Adipocyte (in vitro differentiated cells): ENCODE measurements at places on chromosomes 12 and 14.

GRCh38 chr12:59594943-59595500 is 807 bp upstream of the SLC16A7 start:
- DNase-seq = peak; percentile 20

DNA sequence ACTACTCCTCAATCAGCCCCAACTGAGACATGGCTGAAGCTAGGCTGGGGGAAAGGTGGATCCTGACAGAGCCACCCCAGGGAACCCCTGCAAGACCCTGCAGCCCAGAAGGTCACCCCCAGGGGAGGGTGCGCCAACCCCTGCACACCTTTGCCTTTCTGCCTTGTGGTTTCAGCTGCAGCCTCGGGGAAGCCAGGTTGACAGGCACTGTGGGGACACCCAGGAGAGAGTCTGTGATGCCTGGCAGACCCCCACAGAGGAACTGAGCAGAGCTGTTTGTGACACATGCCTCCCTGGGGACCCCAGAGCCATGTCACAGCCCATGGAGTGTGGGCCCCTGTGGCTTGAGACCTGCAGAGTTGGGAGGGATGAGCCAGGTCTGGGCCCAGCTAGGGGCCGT is 11.8 kb upstream of the HHIPL1 start:
- no peak for DNase-seq

- DNase-seq = no peak
Measured at GRCh38 chr12:130700492-130701401, 15.4 kb downstream of the RIMBP2 start.

DNA sequence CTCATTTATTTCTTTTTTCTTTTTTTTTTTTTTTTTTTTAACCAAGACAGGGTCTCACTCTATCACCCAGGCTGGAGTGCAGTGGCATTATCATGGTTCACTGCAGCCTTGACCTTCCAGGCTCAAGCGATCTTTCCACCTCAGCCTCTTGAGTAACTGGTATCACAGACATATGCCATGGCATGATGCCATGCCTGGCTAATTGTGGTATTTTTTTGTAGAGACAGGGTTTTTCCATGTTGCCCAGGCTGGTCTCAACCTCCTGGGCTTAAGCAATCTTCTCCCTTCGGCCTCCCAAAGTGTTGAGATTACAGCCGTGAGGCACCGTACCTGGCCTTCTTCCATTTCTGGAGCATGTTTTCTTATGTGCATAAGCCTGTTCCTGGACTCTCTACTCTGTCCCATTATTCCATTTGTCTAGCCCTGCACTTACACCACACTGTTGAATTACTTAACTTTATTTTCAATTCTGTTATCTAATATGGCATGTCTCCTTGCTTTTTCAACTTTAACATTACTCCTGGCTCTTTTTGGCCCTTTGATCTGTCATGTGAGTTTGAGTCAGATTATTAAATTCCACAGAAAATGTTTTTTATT is 47.9 kb upstream of the PTGDR start:
- no peak for DNase-seq

- DNase-seq = no peak
Measured at GRCh38 chr12:39923364-39923763, 182.5 kb downstream of the SLC2A13 start.
